ENCODE measurements at places on chromosomes 6 and 20.

DNA sequence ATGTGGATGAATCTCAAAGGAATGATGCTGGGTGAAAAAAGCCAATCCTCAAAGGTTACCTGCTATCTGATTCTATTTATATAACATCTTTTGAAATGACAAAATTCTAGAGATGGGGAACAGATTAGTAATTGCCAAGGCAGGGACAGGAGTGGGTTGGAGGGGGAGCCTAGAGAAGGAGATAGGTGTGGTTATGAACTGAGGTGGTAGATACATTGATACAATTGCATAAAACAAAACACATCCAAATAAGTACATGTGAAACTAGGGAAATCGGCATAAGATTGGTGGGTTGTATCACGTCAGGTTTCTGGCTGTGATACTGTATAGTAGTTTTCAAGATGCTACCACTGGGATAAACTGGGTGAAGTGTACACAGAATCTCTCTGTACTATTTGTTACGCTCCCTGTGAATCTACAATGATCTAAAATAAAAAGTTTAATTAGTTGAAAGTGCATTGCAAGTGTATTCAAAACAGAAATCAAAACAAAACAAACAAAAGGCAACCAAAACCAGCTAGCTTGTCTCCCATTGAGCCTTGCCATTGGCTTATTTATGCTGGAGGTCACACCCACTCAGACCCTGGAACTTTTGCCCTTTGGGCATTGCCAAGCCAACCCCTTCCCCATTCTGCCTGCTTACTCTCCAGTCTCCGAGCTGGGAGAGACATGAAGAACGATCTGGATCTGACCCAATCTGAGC is 27.8 kb downstream of the PPP1R16B start:
- peak; percentile 59 for DNase-seq

DNA sequence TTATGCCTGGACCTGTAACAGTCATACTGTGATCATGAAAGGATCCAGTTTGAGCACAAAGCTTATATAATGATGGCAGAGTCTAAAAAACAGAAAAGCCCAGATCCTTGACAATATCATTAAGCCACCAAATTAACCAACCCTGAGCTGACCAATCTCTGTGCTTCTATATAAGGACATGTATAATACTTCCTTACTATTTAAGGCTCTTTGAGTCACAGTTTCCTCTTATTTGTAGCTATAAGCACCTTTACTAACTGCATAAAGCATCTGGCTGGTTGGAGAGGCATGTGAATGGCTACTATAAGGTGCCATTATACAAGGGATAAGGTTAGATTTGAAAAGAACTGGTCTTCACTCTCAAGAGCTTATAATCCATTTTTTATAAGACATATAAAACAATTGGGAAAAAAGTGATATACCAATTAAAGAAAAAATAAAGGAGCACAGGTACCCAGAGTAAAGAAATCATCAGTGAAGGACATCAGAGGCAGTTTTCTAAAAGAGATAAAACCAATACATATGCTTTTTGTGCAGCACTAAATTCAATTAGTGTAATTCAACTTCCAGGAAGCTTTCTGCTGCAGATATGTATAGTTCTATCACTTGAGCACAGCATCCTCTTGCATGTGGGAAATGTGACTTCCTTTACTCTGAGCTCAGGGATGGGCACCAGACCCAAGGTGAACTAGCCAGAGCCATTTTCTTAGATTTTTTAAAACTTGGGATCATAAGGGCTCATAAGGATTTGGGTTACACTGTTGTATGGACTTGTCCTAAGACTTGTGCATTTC is 121.0 kb downstream of the BTBD9 start:
- no peak for DNase-seq

DNA sequence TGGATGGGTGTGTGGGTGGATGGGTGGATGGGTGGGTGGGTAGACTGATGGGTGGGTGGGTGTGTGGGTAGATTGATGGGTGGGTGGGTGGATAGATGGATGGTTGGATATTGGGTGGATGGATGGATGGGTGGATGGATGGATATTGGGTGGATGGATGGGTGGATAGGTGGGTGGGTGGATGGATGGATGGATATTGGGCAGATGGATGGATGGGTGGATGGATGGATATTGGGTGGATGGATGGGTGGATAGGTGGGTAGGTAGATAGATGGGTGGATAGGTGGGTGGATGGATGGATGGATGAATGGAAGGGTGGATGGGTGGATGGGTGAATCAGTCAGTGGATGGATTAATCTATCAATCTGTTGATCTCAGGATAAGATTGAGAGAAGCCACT is 177.2 kb downstream of the ZMYND8 start:
- no peak for DNase-seq

DNA sequence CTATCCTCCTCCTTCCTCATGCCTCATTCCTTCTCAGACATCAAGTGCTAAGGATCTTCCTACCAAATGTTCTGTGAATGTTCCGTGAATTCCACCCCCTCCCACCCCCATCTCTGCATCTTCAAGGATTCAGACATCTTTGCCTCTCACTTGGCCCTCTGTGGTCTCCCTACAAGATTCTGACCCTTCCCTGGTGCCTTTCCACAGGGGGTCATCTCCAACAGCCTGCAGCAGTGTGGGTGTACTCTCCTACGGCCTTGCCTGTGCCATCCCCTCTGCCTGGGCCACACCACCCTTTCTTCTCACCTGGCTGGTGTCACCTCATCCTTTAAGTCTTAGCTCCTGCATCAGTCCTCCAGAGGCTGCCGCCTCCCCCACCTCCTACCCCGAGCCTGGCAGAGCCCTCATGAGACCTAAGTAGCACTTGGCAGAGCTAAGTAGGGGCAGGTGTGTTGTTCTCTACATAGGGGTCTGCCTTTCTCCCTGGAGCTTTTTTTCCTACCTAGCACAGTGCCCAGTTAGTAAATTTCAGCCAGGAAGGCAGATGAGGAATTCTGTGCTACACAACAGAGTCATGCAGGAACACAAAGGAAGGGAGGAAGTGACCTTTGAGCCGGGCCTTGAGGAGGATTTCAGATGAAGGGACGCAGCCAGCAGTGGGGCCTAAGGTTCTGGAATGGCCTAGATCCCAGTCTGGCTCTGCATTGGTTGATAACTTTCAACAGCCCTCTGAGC is 43.1 kb downstream of the TM9SF4 start:
- DNase-seq, result no peak

DNA sequence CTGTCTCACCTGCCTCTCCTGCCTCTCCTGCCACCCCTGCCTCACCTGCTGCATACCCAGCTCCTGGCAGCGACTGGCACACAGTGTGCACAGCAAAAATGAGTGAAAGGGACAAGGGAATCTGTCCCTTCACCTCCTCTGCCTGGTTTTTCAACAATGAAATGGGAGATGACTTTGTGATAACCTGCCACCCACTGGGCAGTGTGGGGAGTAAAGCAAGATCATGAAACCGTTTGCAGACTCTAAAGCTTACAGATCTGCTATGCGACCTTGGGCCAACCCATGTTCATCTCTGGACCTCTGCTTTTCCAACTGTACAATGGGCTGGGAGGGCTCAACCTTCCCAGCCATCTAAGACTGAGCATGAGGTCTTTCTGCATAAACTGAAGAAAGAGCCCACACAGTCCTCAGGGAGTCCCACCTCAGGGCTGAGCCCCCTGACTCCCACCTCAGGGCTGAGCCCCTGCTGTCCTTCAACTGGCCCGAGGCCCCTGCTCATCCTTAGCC is 81.1 kb downstream of the RIPOR3 start:
- no peak for DNase-seq

- no peak for DNase-seq
These were observed 92.8 kb upstream of the TMEM30A start for GRCh38 chr6:75377386-75377785.

DNA sequence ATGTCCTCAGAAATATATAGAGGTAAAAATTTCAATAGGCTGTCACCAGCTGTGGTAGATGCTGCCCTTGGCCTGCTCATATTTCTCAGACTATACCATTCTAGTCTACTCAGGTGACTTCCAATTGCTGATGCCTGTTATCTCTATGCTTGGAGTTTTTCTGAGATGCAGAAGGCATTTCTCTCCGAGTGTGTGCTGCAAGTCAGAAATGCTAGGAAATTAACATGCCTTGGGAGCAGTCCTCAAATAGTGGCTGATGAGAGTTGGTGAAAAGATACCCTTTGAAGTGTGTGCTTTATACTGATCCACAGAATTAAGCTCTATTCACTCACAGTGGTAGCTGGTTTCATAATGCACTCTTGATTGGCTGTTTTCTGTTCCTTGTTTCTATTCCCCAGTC is 43.2 kb upstream of the PKIB start:
- DNase-seq, result no peak
